ENCODE measurements at places on chromosomes 3 and 15. TPM values are rescaled to one million over a fixed set of nuclear protein-coding genes. Genes with fewer than 3 reads are reported as not detected.

The TM6SF1 gene
- 7.8 TPM for total RNA-seq

The BUB1B gene
- total RNA-seq: 0.67 TPM

GRCh38 chr3:133443649-133444422 lies 44.0 kb downstream of the BFSP2 start:
- no peak for DNase-seq

- DNase-seq: no peak
Measured at GRCh38 chr3:75129101-75129500, 514.6 kb upstream of the CNTN3 start.

GRCh38 chr3:114721864-114722263 lies 425.2 kb downstream of the ZBTB20 start:
- DNase-seq: no peak

DNA sequence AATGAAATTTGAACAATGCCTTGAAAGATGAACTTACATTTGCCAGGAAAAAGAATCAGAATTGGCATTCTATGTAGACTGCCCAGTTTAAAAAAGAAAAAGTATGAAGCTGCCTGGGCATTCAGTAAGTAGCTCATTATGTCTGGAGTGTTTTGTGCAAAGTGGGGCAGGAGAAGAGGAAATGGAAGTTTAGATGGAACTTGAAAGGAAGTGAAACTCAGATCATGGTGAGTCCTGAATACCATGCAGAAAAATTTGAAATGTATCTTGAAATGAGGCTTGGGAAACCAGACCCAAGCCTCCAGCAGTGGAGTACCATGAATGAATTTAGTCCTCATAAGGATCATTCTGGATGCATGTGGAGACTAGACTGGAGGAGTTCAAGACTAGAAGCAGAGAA lies 4.8 kb upstream of the MORC1 start:
- DNase-seq: no peak
